Left ventricle myocardium superior (tissue), 1 donor: ENCODE measurements at places on chromosomes 7 and 10. TPM values are rescaled to one million over a fixed set of nuclear protein-coding genes. Genes with fewer than 3 reads are reported as not detected.

Gene ERVW-1
- not detected for total RNA-seq

Gene BLNK
- 1.3 TPM for total RNA-seq

Gene MCM10
- total RNA-seq, result 0.30 TPM

Gene GJC3
- 0.30 TPM for total RNA-seq

Gene ASIC3
- 8.6 TPM for total RNA-seq

Gene AGMO
- 0.32 TPM for total RNA-seq

Gene CRYGN
- not detected for total RNA-seq

DNA sequence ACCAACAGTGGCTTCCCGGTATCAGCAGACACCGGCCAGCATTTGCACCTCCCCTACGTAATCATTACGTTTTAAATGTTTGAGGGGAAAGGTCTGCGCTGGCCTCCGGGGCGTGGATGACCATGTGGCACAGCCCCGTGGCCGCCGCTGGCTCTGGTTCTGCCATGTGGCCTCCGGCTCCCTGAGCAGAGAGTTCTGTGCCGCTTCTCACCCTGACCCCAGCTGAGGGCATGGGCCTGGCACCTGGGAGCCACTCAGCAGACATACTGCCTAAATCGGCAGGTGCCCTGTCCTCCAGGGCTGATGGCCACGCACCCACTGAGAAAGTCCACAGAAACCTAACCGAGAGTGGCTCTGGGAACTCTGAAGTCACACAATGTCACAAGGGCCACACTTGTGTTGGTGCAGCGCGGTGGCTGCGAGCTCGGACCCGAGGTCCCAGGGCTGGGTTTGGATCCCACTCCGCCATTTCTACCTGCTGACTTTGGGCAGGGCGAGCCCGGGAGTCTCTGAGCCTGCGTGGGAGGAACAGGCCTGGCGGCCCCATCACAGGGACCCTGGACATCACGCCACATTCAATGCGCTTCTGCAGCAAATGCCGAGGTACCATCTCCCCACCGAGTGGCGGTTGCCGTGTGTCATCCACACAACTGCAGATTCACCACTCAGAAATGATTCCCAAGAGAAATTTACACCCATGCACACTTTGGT is 25.3 kb downstream of the CFAP46 start:
- DNase-seq, result peak; percentile 18

DNA sequence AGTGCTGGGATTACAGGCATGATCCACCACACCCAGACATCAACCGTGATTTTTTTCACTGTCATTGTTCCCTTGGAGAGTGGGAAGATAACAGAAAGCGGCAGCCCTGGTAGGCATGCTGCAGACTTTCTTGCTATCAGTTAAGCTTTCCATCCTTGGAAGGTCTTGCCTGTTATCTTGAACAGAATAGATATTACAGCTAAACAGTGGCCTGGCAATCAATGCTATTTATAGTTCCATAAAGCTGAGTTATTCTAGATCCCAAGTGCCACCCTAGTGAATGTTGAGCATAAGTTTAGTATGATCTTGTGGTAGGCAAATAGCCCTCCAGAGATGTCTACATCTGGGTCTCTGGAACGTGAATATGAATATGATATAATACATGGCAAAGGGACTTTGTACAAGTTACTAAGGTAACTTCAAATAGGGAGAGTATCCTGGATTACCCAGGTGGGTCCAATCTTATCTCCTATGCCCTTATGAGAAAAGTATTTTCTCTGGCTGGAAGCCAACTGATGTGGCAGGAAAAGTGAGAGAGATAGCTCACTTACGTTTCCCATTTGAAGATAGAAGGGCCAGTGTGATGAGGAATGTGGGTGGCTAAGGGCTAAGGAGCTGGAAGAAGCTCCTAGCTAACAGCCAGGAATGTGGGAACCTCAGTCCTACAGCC is 609.1 kb upstream of the IGFBP3 start:
- DNase-seq, result no peak

DNA sequence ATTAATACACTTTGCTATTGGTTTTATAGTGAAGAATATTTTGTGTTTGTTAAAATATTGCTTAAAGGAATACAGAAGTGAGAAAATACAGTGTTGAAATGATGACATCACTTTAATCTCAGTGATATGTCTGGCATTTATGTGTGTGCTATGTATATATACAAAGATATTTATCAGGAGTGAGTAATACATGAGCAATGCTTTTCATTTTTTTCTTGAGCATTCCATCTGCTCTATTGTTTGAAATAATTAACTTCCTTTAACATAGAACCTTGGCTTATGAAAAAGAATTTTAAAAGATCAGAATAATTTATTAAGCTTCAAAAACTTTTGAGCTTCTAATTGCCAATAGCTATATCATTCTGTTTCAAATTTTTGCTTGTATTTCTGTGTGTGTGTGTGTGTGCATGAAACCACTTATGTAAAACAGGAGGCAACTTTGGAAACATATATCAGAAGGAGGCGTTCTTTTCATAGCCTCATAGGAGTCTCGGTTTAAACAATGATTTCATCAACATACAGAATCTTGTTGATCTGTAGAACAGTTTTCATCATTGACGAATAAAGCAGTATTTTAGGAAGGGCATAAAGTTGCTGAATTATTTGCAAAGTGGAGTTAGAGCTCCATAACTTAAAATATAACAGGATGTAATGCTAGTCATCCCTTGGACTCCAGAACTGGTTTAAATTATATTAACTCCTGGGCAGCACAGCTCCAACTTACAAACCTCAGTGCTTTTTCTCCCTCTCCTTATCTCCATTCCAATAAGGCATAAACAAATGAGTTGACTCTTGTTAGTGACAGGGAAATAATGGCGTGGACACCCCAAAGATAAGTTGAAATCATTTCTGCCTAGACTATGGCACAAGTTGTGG is 228.4 kb upstream of the DGKB start:
- DNase-seq, result no peak

- DNase-seq, result no peak
Measured at GRCh38 chr7:16295558-16295957, 125.8 kb downstream of the CRPPA start.

DNA sequence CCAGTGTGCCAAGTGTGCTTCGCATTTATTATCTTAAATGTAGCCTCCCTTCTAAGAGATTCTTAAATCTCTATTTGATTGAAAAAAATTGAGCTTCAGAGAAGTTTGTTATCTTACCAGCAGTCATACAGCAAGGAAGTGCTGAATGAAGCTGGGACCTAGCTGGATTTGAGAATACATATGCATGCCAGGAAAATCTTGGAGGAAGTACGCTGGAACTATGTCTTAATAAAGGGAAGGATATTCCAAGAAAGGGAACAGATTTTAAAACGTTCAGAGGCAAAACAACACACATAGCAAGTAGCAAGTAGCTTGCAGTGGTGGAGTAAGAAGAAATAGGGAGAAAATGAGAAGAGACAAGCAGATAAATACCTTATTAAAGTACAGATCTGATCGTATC is 1.5 kb downstream of the CFAP70 start:
- no peak for DNase-seq

DNA sequence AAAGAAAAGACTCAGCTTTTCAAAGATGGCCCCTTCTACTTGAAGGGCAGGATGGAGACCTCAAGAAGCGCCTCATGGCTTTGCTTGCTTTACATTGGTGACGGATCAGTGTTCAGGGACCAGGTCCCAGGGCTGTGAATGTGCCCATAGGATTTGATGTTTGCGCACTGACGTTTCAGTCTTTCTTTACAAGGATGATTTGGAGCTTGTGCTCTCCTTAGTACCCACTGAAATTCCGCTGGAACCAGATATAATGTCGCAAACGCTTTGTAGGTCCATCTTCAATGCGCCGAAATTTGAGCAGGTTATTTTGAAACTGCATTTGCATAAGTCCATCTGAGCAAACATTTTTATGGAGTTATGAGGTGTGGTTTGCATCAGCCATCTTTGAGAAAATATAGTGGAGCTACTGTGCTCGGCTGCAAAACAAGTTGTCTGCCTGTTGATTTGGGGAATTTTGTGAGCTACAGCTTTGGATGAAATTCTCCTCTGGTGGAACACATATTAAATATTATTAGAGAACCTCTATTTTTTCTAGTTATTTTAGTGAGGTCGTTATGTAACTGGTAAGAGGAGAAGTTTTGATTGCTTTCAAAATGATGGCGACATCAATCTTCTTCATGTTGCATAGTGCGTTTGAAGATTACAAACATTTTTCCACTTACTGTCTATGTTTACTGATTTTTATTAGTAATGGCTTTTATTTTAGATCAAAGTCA is 2.4 kb downstream of the RBM20 start:
- DNase-seq, result no peak

DNA sequence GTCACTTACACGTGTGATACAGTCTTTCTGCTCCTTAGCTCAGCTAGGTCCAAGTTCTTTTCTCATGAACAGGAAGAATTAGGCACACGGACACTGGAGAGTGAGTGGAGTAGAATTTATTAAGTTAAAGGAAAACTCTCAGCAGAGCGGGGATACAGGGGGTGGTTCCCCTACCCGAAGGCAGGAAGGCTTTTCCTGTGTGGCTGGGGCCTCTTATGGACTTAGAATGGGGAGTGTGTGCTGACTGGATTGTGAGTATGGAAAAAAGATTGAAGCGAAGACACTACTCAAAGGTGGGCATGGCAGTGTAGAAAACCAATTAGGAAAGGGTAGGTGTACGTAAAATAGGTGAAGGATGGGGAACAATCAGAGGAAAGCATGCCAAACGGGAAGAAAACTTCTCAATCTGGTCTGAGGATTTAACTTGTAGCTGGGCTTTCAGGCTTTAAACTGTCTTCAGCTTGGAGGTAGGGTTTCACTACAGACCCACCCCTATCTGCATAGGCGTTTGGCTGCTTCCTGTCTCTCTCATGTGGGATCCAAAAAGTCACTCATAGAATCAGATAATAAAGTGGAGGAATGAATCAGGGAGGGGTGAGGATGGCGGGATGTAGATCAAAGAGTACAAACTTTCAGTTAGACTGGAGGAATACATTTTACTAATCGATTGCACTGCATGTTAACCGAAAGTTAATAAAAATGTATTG is 104.2 kb downstream of the ANKRD7 start:
- no peak for DNase-seq

GRCh38 chr7:5559576-5560240 is 136.1 kb upstream of the TNRC18 start:
- DNase-seq, result no peak

DNA sequence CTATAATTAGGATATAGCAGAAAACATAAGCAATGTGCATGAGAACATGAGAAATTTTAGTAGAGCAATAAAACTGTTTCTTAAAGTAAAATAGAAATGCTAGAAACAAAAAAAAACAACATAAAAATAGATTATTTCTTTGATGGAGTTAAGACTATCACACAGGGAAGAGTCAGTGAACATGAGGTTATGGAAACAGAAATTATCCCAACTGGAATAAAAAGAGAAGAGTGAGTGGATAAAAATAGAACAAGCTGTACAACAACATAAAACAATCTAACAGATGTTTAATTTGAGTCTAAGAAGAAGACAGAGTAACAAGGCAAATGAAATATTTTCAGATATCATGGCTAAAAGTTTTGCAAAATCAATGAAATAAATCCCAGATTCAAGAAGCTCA is 7.5 kb upstream of the OR6B1 start:
- DNase-seq, result no peak

GRCh38 chr10:91046869-91047268 is 126.0 kb upstream of the ANKRD1 start:
- DNase-seq, result no peak

DNA sequence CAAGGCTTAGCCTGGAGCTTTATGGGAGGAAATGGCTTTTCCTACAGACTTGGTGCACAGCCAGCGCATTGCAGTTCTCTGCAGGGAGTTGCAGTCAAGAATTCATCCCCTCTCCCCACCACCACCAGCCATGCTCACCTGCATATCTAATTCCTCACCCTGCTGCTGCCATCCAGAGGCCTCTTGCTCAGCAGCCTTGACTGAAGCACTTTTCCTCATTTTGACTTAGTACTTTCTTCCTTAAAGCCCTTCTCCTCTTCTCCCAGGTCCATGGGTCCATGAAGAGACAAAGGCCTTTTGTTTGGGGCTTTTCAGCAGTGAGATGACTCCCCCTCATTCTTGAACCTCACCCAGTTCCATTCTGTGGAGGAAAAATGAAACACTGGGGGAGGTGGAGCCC is 39.7 kb upstream of the GPR141 start:
- DNase-seq, result no peak

- DNase-seq, result no peak
Measured at GRCh38 chr10:555682-556350, 133.7 kb downstream of the DIP2C start.

DNA sequence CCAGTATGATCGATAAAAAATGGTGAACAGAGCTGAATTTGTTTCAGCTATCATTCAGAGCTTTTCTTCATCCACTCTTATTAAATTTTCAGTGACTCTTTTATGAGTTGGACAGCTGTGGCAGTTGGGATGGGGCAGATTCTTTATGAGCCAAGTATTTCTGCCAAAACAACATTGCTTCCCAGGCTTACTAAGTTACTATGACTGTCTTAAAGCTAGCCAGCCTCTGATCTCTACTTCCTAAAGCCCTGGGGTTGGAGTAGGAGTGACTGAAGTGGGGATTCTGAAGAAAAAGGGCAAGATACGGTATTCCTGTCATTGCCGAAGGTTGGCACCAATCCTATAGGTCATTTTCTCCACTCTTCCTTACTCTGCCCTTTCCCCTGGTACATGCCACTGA is 12.7 kb downstream of the RPP30 start:
- no peak for DNase-seq

- DNase-seq, result no peak
Measured at GRCh38 chr7:81111358-81111757, 192.5 kb upstream of the SEMA3C start.

DNA sequence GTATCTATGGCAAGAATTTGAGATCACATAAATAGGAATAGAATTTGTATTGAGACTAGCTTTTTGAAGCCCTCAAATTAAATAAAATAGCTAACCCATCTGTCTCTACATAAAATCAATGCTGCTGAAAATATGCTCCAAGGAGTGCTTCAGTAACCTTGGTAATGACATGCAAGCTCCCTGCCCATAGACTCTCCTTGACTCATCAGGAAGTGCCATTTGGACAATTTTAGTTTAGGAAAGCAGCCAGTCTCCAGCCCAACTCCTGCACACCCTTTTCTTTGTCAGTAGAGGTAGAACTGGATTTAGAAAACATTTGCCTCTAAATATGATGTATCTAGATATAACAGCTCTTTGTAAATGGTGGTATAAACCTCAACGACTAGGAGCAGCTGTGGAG is 69.9 kb upstream of the PTPRZ1 start:
- DNase-seq, result no peak

DNA sequence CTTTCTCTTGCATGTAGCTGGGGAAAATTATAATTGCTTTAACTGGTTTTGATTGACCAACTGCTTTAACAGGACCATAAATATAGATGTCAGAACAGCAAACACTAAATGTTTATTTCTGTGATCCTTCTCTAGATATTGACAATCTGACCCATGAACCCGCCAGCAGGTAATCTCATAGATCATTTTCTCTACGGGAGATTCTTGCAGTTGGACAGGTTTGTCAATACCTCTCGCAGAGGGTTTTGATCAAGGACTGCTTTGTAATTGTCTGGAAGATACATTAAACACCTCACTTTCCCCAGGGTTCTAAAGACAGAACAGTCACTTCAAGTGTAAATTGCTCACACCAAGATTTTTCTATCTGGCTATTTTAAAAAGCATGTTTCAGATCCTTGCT is 235.8 kb upstream of the RHOBTB1 start:
- DNase-seq, result no peak
